Choroid plexus epithelial cell (primary cell): ENCODE measurements at places on chromosomes 4 and X.

DNA sequence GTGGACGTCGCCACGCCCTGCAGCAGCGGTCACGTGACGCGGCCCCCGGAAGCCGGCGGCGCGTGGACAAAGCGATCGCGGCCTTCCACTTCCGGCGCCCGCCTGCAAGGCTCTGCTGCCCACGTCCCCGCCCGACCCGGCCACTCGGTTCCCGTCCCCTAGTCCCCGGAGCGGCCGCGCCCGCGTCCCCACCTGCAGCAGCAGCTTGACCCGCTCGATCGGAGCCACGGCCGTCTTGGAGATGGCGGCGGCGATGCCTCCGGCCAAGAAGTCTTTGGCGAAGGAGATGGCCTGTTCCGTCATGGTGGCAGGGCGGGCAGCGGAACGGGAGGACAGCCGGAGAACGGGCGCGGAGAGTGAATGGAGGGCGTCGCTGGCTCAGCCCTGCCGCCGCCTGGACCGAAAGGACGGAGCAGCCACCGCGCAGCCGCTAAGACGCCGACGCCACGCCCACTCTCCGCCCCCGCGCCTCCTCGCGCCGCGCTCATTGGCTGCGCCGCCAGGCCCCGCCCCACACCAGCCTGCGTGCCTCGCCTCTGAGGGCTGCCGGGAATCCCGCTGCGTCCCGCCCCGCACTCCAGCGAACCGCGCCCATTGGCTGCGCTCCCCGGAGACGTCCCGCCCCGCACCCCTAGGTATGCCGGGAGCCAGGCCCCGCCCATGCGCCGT, at the start of gene SLC25A6:
TSS of gene SLC25A6 (minus strand) at position 407 of the 669 bp plus-strand sequence. CDS start at position 303, 104 bp downstream.
- DNase-seq, result peak; percentile 99

DNA sequence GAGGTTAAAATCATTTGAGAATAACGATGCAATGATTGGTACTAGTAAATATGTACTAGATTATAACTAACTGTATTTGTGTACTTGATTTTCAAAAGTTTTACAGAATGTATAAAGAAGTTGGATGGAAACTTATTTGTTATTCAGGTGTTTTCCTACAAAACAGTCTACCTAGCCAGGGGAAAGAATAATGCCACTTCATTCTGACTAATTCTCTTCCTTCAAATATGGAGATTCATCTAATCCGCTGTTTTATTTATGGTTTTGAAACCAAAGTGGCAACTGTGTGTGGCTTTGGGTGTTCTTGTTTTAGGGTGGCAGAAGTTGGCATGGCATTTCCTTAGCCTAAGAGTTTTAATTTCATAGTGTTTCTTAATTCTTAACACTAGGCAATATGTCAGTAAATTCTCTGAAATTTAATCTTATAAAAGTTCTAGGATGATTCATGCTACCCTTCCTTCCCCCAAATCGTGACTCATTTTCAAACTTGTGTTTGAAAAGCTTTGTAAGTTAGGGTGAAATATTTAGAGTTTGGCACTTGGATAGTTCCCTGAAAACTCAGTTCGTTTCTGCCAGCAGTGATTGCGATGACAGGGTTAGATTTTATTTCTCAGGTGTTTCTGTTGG, 62.6 kb downstream of the DCLK2 start:
- DNase-seq, result peak; percentile 64

- no peak for DNase-seq
Observed at GRCh38 chr4:139799615-139800014, 134.0 kb downstream of the MGST2 start.

GRCh38 chr4:142475663-142476062, 370.4 kb downstream of the INPP4B start:
- DNase-seq, result peak; percentile 63

- peak; percentile 65 for DNase-seq
Observed at GRCh38 chrX:103446665-103447302, 70.4 kb downstream of the BEX3 start.

GRCh38 chr4:3263876-3264193, 14.9 kb downstream of the MSANTD1 start:
- no peak for DNase-seq

DNA sequence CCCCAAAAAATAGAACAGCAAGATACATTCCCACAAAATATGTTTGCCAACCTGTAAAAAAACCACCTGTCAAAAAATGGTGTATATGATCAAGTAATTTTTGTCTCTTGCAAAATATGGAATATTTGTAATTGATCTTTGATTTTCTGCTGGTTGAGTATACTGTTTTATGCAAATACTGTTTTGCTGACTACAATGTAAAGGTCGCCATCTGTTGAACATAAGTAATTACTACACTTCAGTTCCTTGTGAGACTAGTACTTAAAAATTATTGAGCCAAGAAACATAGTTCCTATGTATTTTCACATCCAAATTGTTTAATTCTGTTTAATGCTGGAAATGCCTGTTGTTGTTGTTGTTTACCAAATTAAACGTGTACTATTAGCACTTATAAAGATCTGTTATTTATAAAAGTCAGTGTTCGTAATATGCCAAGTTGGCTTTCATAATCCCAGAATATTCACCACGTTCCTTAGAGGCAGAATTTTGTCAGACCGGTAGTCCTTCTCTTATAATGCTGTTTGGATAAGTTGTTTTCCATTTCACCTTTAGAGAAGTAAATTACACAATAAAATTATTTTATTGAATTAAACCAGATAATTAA, 144.2 kb downstream of the PDLIM5 start:
- DNase-seq, result peak; percentile 81

- no peak for DNase-seq
Observed at GRCh38 chrX:153342762-153343558, 9.0 kb downstream of the ZNF275 start.

DNA sequence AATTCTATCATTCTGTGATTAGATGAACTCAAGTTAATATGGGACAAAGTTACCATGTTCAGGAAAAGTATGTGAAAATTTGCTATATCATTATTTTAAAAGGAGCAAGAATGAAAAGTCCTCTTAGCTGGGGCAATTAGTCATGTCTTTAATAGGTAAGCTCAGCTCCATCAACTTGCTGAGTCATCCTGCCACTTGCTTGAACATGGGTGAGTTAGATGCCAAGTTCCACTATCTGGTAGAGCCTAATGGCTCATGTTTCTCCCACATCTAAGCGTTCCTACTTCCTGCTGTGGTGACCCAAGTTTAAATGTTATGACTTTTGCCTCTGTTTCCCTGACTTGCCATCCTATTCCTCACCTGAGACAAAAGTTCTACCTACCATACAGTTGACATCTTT, 276.8 kb downstream of the ZNF674 start:
- DNase-seq, result peak; percentile 3

DNA sequence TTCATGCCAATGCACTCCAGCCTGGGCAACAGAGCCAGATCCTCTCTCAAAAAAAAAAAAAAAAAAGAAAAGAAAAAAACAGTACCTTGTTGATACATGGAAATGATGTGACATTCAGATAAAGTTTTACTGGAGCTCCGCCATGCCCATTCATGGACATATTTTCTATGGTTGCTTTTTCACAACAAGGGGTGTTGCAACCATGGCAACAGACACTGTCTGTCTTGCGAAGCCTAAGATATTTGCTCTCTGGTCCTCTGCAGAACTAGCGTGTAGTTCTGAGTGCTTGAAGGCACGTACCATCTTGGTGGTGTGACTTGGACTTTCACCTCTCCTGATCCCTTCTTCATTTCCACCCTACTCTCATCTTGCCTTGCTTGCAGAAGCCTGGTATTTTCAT, 53.2 kb downstream of the TBL1X start:
- no peak for DNase-seq

DNA sequence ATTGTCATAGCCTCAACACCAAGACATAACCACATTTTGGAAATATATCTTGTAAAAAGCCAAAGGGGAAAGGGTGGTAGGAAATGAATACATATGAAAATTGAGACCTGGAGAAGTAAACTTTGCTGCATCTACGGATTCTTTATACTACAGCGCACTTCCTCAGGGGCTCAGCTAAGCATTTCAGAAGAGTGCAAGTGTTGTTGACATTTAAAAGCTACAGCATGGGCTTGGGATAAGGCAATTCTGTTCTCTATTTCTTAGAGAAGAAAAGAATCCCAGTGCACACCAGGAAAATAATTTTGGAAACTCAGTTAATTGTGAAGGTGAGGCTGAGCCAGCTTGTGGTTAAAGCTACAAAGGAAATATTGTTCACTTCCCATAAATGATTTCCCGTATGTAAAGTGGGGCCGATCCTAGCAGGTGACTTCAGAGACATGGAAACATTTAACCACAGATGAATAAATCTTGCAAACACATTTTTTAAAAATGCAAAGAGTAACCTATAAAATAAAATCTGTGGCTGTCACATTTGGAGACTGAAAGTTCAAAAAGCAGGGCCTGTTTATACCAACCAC, 12.6 kb upstream of the GBA3 start:
- no peak for DNase-seq

DNA sequence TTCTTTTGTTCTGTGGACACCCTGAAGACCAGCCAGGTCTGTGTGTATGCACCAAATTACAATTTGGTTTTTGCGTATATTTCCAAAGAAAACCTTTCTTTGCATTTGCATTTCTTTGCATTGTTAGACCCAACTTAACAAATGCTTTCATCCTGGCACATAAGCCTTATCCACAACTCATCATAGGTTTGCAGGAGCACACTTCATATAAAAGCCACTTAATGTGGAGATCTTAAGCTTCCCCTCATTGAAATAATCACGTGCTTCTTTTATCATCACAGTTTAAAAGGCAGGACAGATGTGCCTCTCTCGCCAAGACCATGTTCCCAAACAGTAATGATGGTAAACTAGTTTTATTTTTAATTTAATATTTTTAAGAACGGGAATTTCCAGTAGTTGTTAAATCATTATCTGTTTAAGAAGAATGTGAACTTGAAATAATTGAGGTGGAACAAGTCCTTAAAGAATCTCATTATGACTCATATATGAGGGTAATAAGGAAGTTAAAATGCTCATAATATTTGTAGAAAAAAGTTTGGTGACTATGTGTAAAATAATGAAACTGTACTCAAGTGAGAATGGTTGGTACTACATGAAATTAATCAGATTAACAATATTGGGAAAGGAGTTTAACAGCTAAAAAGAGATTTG, 65.5 kb downstream of the GLRA3 start:
- peak; percentile 28 for DNase-seq

DNA sequence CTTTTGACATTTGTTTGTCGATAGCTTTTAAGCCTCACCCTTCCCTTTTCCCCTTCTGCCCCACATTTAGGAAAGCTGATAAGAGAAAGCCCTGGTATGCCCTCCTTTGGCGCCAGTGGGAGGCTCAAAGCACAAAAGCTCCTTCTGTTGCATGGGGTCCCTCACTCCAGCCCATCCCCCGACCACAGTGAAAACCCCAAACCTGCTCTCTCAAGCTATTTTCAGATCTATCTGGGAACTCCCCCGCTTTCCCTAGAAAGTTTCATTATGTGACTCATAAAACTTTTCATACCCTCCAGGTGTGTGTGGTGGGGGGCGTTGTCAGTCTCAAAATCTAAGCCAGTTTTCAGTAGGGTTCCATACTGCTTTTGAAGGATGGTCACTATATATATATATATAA, 259.0 kb upstream of the PCDH7 start:
- no peak for DNase-seq

DNA sequence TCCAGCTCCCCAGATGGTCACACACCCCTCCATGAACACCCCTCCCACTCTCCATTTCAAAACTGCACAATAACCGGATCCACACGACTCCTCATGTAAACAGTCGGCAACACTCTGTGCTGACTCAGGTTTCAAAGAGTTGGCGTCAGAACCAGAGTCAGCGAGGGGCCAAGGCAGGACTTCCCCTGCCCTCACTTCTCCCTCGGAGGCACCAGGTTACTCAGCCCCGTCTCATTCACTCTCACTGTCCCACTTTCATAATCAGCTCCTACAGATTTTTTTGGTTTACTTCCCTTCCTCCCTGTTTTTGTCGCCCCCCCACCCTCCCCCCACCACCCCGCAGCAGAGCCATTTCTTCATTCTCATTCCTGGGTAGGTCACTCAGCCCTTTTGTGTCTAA, 2.7 kb upstream of the TIMP1 start:
- peak; percentile 87 for DNase-seq

- no peak for DNase-seq
Observed at GRCh38 chrX:36684053-36684452, 324.1 kb upstream of the FAM47C start.

DNA sequence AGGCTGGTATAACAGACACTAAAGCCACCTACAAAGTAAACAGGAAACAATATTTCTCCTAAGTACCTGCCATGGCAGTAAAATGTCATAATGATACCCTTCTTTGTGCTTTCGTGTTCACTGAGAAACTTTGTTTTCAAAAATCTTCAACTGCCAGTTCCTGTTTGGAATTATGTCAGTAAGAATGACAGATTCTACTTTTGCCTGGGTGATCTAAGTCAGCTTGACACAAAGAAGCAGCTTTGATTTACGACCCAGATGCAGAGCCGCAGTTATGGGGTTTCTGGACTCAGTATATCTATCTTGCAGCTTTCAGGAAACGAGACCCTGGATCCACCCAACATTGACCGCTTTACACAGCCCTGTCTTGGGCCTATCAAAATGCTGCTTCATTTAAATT, 71.2 kb downstream of the SNX25 start:
- DNase-seq, result no peak

GRCh38 chrX:23815376-23815775, 32.4 kb downstream of the SAT1 start:
- no peak for DNase-seq

DNA sequence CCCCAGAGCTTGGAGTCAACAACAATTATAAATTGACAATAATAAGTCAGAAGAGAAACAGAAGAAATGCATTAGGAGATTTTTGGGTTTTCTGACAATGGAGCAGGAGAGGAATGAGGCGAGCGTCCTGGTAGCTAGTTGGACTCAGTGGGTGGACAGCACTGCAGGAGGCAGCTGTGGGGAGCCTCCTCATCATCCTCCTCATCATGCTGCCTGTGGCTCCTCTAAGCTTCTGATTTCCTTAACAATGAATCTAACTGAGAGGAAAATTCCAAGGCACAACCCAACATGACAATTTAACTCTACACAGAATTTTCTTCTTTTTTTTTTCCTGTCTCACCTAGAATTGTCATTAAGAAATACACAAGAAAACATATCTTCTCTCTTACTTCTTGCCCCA, 357.1 kb upstream of the NOCT start:
- DNase-seq, result no peak

DNA sequence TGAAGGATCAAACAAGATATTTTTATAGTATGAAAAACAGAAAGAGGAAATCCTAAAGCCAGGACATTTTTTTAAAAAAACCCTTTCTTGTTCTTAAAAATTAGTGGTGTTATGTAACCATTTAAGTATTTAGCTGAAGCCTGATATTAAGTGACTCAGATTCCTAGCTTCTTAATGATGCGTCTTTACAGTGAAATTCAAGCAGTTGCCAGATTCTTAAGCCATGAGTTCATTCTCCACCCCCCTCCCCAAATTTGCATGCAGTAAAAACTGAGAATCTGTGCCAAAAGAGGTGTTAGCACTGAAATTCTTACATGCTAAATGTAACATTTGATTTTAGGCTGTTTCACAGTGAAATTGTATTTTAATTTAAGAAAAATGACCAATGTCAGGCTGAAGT, 180.8 kb downstream of the RAPGEF2 start:
- DNase-seq, result peak; percentile 87

- no peak for DNase-seq
Observed at GRCh38 chr4:3792813-3793212, 26.6 kb downstream of the ADRA2C start.

- peak; percentile 1 for DNase-seq
Observed at GRCh38 chrX:106144755-106145639, 23.1 kb upstream of the PWWP3B start.
